Fibroblast of skin of right biceps (primary cell): ENCODE measurements at places on chromosomes 5 and 9.

DNA sequence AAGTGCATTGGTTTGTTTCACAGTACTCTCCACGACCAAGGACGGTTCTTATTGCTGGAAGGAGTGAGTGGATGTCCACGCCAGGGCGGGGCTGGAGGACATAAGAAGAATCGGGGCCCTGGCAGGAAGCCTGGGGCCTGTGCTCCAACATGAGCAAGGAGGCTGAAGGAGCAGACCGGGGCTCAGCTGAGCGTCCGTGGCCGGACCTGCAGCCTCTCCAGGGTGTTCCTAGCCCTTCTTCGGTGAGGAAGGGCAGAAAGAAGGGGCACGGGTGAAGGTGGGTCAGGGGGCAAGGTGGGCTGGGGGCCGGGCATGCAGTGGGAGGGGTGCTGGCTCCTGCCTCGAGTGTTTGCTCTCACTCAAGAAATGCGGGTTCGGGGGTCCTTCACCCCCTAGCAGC lies 18.1 kb downstream of the FAM78A start:
- DNase-seq = no peak

DNA sequence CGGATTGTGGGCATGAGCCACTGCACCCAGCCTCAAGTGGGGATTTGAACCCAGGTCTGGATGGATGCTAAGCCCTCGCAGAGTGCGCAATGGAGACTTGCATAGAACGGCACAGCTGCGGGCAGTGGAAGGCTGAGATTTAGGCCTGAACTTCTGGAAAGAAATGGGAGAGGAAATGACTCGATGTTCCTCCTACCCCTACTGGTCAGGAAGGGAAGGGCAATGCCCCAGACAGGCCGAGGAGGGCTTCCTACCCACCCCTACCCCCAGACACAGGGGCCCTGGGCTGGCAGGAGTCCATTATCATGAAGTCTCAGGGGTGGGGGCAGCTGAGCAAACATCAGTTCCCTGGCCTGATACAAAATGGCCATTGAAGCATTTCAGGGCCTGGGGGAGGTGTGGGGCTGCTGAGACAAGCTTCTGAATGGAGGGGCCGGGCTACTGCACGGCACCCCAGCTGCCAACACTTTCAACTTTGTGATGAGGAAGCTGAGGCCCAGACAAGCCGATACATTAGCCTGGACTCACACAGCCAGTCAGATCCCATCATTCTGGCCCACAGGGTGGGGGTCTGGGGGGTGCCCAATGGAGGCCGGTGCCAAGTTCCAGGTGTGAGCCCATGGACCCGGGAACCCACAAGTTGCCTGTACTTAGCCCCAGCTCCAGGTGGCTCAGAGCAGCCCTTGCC lies 13.5 kb upstream of the WDR38 start:
- DNase-seq = peak; percentile 34

DNA sequence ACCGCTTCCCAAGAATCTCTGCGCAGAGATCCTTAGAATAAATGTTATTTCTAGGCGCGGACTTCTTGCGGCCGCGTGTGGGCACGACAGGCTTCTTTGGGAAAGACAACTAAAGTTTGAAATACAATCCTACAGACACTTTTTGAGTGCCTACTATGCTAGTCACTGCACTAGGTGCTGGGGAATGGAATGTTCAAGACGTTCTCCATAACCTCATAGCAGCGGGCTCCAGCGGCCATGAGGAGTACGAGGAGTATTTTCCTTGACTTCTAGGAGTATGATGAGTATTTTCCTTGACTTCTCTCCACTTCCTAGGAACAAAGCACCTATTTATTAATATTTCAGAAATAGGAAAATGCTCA lies 636 bp upstream of the PWWP2A start:
- no peak for DNase-seq

DNA sequence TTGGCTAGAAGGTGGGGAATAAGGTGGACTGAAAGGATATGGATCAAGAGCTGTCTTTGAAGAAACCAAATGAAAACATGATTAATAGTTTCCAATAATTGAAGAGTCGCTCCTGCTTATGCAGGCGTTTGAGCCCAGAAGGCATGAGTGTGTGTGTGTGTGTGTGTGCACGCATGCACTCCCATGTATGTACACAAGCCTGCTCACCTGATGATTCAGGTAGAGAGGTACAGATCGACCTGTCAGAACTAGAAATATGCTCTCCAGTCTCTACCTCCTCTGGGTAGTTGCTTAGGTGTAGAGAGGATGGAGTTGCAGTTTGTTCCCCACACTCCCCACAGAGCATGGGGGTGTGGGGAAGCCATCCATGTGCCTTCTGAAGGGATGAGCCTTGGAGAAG lies 1.1 kb upstream of the FGF1 start:
- no peak for DNase-seq

- no peak for DNase-seq
These were observed 44.2 kb downstream of the MRPL36 start for GRCh38 chr5:1755321-1755949.

- no peak for DNase-seq
These were observed 133.8 kb downstream of the BARX1 start for GRCh38 chr9:93821307-93821703.

DNA sequence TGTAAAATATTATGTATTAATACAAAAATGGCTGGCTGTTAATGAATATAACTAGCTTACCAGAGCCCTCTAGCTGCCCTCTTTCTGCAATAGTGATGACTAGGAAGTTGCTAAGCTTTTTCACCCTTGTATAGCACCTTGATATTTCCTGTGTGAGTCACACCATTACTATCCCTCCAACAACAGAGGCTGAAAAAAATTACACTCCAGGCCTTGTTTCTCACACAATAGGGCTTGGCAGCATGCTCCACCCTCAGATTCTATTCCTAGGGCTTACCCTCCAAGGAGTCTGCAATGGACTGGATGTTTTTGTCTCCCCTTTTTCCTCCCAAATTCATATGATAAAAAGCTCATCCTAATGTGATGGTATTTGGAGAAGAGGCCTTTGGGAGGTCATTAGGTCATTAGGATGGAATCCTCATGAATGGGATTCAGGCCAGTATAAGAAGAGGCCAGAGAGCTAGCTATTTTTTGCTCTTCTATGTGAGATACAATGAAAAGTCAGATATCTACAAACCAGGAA lies 184.6 kb upstream of the MAP1B start:
- DNase-seq = peak; percentile 90

GRCh38 chr9:23635276-23635675 lies 190.8 kb downstream of the ELAVL2 start:
- peak; percentile 21 for DNase-seq

DNA sequence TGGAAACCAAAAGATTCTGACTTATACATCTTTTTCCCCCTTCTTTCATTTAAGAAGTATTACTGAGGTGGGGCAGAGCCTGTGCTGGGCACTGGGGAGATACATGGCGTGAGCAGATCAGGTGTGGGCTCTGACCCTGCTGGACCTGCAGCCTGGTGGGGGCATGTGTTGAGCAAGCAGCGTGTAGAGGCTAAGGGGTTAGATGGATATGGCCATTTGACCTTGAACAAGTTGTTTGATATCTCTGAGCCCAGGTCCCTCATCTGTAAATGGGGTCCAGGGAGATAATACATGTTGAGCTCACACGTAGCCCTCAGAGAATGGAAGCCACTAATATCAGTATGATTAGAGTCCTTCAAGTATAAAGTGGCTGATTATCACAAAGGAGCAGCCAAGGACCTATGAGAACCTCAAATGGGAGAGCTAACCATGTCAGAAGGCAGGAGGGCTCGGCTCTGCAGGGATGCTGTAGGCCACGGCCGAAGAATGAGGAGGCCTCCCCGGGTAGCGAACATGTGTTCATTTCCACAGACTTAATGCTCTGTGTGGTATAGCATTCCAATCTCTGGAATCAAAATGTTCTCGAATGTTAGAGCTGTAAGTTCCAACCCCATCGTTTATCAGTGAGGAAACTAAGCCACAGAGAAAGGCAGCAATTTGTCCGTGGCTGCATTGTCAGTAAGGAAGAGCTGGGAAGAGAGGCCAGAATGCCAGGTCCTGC lies 15.4 kb upstream of the ANGPTL2 start:
- DNase-seq = no peak

- DNase-seq = no peak
These were observed 88.9 kb downstream of the DMAC1 start for GRCh38 chr9:7710686-7711085.

GRCh38 chr5:66992547-66992946 lies 204.1 kb downstream of the CD180 start:
- DNase-seq = no peak

GRCh38 chr9:6946583-6947166 lies 188.9 kb downstream of the KDM4C start:
- DNase-seq = no peak
